ENCODE measurements at places on chromosomes 4 and X.

DNA sequence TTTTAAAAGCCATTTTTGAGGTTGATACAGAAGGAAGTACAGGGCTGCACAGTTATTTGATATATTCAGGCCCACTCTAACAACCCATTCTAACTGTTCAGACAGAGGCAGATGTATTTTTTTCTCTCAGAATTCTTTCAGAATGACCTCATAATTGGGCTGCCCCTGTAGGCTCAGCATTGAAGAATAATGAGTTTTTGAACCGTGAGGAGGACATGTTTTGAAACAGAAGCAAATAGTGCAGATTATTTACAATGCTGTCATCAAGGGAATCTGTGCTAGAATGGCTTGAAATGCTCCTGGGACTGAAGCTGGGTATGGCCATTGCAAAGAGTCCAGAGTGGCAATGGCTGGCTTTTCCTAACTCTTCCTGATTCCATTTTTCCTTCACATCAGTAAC, 158.1 kb downstream of the SOX3 start:
- no peak for DNase-seq

DNA sequence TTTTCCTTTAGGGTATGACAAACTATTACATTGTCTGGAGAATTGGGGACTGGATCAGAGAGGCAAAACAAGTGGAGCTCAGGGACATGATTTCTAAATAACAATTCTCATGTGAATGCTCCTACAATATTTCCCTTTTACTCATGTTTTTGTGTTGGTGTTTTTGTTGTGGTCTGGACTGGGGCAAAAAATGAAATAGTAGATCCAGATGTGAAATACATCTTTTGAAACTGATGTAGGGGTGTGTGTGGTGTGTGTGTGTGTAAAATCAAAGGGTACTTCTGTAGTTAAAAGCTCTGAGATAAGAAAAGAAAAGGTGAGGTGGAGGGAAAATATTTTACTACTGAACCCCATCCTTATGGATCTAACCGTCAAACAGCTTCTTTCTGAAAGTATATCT, 188.4 kb upstream of the RPL34 start:
- no peak for DNase-seq

DNA sequence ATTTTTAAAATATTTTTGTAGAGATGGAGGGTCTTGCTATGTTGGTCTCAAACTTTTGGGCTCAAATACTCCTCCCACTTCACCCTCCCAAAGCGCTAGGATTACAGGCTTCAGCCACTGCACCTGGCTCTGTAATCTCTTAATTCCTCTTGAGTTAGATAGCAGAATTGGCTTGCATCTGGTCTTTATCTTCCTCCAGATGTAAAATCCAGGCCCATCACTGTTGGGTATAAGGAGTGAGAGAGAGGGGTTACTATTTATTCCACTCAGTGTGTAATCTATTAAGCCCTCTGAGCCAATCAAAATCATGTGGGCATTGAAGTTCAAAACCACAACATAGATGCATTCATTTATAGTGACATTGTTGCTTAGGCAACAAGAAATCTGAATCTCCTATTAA, 33.9 kb downstream of the ANK2 start:
- DNase-seq: no peak

- no peak for DNase-seq
Measured at GRCh38 chr4:147057611-147058190, 112.0 kb upstream of the TTC29 start.

- no peak for DNase-seq
Measured at GRCh38 chrX:10034740-10035260, 67.6 kb downstream of the CLDN34 start.

DNA sequence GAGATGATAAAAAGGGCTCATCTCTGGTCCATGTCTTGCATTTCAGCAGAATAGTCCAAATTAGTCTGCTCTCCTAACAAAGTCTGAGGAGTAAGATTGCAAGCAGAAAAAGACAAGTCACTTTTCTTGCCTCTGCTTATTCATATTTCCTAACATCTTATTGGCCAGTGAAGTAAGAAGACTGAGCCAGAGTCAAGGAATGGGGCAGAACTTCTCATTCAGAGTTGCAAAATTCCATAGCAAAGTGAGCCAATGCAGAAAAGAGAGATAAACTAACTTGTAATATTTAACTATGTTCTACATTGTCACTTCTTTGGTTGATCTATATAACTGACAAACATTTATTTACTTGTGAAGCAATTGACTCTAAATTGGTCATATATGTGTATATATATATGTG, 2304.0 kb downstream of the ARAP2 start:
- DNase-seq: no peak

All from stimulated activated CD8-positive, alpha-beta memory T cell treated with anti-CD3 and anti-CD28 coated beads, Interleukin-2, amount 100 ng/mL, for 1 hour (primary cell).